ENCODE measurements at places on chromosomes 13 and 19.

- no peak for DNase-seq
Measured at GRCh38 chr13:106521095-106521799, 14.2 kb downstream of the EFNB2 start.

- DNase-seq: peak; percentile 67
Measured at GRCh38 chr19:11797491-11797890, 832 bp upstream of the ZNF491 start.

- no peak for DNase-seq
Measured at GRCh38 chr13:70394031-70394548, 285.8 kb upstream of the KLHL1 start.

DNA sequence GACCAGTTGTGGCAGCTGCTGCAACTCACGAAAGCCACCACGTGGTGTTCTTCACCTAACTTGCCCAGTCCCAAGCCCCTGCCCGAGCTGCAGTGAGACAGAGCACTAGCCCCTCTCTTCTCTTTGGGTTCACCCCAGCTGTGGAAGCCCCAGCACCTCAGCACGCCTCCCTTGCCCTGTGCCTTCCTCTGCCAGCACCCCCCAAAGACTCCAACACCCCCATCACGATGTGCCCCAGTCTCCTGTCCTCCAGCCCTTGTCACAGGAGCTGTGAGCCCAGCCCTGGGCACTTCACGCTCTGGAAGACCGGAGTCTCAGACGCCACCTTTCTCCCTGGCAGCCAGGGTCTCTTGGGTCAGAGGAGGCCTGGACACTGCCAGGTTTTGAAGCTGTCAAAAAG is 2.2 kb upstream of the ZNF135 start:
- DNase-seq: no peak

DNA sequence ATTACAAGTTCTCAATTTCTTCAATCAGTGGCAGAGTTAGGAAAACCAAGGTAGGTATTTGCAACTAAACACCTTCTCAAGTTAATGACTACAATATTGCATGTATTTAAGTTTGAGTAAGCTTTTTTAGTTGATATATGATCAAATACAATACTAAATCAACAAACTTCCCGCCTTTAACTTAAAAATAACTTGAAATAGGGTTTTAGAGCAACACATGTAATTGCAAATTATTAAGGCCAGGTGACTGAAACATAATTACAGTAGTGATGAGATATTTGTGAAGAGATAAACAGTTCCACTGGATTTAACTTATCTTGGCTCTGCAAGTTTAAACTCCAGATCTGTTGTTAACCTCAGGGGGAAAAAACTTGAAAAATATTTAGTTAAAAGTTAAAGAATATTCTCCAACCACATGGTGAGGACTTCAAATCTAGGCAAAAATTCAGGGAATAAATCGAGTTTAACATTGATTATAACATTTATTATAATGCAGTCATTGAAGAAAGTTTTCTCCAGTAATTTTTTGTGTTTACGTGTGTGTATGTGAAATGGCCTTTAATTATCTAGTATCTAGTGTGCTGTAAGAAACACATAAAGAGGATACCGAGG is 3.6 kb downstream of the DACH1 start:
- no peak for DNase-seq

GRCh38 chr13:105083992-105084391 is 1451.5 kb downstream of the EFNB2 start:
- no peak for DNase-seq

DNA sequence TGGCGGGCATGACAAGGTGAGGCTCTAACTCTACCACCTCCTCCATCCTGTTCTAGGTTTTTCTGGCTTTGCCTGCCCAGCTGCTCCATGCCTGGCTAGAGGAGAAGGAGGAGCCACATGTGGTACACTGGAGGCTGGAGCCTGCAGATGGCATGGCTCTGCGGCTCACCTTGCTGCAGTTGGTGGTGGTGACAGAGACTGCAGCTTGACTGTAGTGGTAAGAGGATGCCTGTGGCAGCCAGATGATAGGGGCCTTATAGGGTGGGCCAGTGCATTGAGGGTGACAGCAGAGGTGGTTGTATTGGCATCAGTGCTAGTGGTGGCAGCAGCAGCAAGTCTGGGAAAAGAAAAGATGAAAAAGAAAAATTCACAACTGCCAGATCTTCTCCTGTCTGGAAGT is 146.2 kb downstream of the TNFRSF19 start:
- no peak for DNase-seq

DNA sequence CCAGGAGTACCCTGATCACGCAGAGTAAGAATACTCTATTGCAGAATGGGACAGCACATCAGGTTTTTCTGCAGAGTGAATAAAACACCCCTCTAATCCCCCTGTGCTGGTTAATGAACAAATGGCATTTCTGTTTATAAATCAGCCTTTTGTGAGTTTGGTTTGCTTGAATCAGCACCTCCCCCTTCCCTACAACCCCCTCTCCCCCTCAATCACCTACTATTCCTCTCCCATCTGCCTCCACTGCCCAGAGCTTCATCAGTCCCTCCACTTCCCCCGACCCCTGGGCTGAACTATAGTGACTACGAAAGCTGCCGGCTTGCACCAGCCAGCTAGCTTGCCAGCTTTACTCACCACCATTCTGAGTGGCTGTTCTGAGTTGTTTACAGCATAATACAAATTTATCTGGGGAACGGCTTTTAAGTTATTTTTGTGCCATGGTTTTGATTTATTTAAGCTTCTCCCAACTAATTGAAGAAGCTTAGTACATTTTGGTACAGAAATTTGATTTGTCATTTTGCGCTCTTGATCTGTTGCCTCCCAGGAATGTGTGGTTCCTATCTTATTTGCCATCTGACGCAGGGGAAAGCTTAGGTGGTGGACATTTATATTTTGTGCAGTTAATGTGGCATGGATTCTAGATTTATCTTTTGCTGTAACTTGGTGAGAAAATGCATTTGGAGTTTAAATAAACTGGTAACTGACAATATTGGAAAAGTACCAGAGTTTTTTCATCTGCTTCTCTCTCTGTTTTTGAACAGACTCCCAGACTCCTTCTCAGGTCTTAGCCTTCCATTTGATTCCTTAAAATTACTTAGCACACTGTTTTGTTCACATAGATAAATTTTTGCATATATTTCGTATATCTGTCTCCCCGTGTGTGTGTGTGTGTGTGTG is 41.7 kb upstream of the WDFY2 start:
- no peak for DNase-seq

DNA sequence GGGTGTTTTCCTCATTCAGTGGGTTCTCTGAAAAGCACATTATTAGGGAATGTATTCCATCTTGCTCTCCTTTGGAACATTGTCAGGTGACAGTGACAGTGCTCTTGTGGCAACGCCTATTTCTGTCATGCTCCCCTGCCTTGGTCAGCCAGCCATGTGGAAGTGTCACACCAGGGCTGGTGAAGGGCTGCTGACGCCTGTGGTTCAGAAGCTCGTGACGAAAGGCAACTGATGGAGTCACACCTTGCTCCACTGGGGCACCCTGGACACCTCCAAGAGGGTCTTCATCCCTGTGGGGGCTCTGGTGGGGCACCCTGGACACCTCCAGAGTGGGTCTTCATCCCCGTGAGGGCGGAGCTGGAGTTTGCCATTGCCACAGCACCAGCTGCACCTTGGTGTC is 68.9 kb upstream of the GPR183 start:
- DNase-seq: no peak

DNA sequence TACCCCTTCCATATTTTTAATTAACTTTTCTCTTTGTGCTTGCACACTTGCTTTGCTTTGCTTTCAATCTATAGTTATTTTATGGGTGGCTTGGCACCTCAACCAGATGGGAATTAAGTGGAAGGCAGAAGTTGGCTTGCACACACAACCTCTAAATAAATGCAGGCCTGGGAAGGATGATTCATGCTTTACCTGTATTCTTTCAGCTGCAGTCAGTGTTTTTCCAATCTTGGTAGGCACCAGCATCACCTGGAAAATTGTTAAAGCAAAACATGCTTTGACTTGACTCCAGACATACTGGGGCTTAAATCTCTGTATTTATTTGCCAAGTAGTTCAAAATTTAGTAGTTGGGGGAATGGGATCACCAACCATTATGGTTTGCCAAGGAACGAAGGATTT is 543.0 kb downstream of the GPC6 start:
- no peak for DNase-seq

DNA sequence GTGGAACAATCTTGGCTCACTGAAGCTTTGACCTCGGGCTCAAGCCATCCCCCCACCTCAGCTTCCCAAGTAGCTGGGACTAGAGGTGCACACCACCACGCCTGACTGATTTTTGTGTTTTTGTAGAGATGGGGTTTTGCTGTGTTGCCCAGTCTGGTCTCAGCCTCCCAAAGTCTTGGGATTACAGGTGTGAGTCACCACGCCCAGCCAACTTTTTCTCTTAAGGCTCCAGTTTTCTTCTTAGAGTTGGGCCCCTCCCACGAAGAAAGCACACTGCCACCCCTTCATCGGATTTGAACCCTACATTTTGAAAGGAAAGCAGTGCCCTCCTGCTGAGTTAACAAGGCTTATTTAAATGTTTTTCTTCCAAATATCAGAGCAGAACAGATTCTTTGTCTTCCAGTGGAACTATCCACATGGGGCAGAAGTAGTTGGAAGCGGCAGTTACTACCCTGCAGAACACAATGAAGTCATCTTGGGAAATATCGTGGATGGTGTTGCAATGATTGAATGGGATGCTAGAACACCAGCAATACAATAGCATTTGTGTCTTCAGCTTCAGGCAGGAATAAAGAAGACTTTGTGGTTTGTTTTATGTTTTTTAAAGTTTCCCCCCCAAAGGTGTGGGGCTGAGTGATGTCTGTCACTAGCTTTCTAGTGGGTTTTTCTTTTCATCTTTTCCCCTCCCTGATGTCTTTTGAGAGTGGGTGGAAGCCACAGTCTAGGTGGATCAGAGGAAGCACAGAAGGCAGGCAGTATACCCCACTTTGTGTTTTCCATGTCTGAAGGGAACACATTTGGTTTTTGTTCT is 8.9 kb downstream of the ACTN4 start:
- no peak for DNase-seq

DNA sequence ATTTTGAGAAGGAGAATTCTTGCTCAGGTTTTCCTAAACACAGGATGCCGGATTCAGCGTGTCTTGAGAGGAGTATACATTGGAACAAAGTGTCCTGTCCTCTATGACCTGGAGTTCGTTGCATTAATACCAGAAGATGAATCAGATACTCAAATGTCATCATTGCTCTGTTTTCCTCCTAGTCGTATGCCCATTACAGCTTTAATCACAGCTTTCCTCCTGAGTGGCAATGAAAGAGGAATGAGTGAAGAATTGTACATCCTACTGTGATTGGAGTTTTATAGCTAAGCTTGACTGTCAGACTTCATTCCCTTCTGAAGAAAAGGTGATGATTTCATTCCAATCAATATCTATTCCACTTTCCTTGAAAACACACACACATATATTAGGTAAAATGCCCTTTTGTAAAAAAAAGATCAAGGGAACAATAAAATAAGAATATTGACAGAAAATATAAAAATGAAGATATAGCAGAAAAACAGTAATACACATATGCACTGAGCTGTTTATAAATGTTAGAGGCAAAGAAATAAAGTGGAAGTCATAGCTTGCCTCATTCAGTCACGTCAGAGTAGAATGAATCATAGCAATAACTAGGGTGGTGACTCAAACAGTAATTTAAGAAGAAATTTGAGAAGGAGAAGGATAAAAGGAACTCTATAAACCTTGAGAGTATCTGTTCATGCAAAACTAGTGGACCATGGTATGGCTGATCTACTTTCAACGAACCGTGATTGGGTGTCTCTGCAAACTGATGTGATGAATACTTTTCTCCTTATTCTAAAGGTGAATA is 501.5 kb downstream of the SUCLA2 start:
- no peak for DNase-seq

GRCh38 chr19:13843104-13843921 is 33.6 kb upstream of the NANOS3 start:
- peak; percentile 60 for DNase-seq

DNA sequence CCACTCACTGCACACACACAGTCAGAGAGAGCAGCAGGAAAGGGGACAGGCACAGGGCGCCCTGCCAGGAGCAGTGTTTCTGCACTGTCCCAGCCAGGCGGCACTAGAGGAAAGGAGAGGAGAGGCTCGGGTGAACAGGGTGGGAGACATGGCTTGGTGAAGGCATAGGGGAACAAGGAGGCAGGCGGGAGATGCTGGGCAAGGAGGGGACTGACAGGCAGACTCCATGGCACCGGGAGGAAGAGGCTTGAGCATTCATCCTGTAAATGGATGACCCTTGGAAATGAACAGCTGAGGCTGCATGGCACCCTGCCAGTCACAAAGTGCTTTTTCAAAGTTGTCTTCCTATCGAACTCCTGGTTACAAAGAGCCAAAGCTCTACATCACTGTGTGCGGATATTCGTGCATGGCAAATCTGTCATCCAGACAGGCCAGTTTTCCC is 22.4 kb downstream of the MED26 start:
- no peak for DNase-seq

GRCh38 chr13:43286751-43287150 is 263.4 kb downstream of the DNAJC15 start:
- DNase-seq: no peak

DNA sequence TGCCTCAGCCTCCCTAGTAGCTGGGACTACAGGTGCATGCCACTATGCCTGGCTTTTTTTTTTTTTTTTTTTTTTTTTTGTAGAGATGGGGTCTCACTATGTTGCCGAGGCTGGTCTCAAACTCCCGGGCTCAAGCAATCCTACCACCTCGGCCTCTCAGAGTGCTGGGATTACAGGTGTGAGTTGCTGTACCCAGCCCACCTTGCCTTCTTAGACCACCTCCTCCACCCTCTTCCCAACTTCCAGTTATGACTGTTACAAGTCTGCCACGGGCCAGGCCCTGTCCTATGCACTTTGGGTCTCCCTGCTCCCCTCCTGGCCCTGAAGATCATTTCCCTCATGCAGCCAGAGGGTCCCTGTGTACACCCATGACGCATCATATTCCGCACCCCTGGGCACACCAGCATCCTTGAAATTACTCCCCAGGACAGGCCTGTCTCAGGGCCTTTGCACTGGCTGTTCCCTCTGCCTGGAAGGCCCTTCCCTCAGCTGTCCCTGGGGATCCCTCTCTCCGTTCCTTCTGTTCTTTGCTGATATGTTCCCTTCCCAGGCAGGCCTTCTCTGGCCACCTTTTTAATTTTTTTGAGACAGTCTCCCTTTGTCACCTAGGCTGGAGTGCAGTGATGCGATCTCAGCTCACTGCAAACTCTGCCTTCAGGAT is 3.0 kb downstream of the LGALS4 start:
- DNase-seq: no peak

DNA sequence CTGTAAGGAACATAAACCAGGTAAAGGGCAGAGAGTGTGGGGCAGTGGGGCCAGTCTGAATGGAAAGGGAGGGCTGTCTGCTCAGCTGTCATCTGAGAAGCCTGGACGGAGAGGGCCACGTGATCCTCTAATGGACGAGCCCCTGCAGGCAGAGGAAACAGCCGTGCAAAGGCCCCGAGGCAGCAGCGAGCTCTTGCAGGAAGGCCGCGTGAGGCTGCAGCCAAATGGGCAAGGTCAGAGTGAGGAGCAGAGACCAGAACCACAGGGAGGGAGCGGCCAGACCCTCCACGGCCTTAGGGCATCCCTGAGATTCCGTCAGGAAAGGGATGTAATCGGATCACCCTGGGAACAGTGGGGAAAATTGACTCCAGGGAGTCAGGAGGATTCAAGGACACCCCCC is 4.4 kb downstream of the LILRB4 start:
- no peak for DNase-seq

GRCh38 chr13:30810801-30811200 is 75.5 kb downstream of the ALOX5AP start:
- DNase-seq: no peak

GRCh38 chr19:47190167-47190727 is 40.8 kb downstream of the BBC3 start:
- peak; percentile 10 for DNase-seq

- no peak for DNase-seq
Measured at GRCh38 chr13:113584870-113585671, 518 bp downstream of the TFDP1 start.

All from substantia nigra (tissue), 51 donors.